DMS79 treated with DMSO at 0.1 percent for 48 hours (cell line): ENCODE measurements at places on chromosomes 5 and 9.
A peak's percentile ranks its signal among the peaks of the same experiment; 100 is the strongest.

DNA sequence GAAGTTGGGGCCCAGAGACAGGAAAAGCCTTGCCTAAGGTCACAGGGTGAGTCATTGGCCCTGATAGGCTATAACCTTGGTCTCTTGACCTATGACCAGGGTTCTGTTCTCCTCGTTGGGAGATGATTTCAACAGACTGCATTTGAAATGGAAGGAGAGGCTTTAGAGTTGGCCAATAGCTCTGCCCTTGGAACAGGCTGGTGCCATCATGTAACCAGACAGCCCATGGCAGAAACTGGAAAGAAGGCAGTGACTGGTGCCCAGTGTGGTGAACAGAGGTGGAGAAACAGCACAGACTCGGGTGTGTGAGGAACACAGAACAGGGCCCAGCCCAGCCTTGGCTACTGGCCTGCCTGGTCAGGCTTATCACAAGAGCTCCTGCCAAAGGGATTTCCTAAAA is 109.8 kb upstream of the SLC25A48 start:
- no peak for DNase-seq

DNA sequence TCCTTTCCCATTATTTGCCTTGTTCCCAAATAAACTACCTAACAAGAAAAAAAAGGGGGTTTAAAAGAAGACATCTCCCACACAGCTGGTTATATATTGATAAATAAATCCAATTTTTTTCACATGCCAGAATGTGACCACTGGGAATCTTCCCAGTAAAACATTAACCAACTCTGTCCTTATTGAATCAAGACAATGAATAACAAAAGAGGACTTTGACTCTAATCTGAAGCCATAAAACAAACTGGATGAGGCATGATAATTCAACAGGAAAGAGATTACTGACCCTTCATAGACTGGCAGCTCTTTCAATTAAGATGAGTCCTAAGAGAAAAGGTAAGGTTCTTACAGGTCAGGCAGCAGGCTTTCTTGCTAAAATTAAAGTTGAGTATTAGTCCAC is 165.8 kb upstream of the CDH6 start:
- no peak for DNase-seq

DNA sequence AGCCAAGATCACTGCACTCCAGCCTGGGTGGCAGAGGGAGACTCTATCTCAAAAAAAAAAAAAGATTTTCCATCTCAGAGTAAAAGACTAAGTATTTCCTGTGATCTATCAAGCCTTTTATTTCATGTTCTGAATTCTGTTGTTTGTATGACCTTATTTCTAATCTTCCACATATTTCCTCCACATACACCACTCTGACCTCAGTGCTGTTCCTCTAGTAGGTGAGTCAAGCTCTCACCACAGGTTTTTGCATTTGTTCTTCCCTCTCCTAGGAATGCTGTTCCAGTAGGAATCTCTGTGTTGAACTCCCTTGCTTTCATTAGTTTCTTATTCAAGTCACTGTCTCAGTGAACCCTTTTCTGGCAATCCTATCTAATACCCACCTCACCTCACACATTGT is 68.1 kb downstream of the INVS start:
- no peak for DNase-seq

GRCh38 chr5:53006911-53007890 is 18.0 kb downstream of the ITGA2 start:
- DNase-seq, result no peak

DNA sequence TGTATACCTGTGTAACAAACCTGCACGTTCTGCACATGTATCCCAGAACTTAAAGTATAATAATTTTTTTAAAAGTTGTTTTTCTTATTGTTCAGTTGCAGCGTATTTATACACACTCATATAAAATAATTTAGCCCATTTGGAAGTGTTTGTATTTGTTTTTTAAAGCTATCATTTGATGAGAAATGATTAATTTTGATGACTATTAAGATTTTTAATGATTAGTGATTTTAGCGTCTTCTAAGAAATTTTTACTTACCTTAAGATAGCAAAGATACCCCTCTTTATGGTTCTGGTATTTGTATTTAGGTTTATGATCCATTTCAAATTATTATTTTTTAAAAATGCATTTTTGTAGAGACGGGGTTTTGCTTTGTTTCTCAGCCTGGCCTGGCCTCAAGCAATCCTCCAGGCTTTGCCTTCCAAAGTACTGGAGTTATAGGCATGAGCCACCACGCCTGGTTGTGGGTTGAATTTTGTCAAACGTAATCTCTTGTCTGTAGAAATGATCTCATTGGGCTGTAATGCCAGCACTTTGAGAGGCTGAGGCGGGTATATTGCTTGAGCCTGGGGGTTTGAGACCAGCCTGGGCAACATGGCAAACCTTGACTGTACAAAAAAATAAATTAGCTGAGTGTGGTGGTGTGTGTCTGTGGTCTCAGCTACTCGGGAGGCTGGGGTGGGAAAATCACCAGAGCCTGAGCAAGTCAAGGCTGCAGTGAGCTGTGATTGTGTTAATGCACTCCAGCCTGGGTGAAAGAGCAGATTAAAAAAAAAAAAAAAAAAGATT is 26.9 kb downstream of the CSNK1G3 start:
- DNase-seq, result no peak

- DNase-seq, result no peak
These were observed 335 bp downstream of the GALNT12 start for GRCh38 chr9:98807814-98808195.

GRCh38 chr5:178284093-178284675 is 51.6 kb upstream of the PHYKPL start:
- no peak for DNase-seq

GRCh38 chr9:36118706-36119105 is 17.8 kb upstream of the GLIPR2 start:
- DNase-seq, result peak; percentile 93

- no peak for DNase-seq
These were observed 13.6 kb upstream of the PALM2AKAP2 start for GRCh38 chr9:109766351-109766750.

- no peak for DNase-seq
These were observed 5.2 kb upstream of the ANXA6 start for GRCh38 chr5:151162776-151163175.

DNA sequence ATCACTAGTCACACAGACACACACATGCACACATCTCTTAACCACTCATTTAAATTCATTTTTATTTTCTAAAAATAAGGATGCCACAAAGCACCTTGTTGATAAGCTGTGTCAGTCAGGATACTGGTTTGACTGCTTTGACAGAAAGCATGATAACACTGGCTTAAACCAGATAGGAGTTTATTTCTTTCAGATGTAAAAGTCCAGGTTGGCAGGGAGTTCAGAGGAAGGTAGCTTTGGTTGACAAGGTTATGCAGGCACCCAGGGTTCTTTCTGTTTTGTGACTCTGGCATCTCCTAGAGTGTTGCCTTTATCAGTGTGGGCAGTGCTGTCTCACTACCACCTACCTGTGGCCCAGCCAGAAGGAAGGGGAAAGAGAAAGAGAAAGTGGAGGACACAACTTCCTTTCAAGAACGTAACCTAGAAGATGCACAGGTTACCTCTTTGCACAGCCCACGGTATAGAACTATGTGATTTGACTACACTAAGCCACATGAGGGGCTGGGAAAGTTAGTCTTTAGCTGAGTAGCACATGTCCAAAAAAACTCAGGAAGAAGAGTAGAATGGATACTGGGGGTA is 334.7 kb downstream of the OSTF1 start:
- no peak for DNase-seq

- DNase-seq, result no peak
These were observed 25.4 kb upstream of the SNX18 start for GRCh38 chr5:54492178-54492577.

DNA sequence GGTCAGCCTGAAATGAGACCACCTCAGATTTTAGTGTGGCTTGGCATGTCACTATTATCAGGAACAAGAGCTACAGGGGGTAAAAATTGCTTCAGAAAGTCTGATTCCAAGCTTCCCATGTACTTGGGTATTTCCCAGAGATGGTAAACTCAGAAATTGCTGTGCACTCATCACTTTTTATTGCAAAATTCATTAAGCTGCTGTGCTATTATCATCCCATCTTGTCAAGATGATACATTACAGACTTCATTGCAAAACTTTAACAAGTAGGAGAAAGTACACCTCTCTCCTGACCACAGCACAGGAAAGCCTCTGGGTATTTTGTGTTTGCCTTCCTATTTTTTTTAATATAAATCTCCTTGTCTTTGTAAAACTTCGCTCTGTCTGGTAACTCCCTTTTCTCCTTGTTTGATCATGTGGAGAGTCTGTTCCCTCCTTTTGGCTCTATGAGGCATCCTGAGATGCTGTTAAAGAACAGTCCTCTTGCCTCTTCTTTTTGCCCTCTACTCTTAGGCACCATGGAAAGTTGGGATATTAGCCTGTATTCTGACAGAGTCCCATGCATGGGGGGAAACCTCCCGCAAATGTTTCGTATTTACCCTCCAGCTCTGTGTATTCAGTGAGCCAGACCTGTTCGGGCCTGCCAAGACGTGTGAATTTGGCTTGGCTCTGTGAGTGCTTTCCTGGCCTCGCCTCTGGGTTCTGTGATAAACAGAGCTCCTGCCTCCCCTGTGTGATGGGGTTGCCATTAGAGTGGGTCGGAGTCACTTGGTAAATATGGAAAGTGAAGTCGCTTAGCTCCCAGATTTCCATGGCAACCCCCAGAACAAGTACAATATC is 260.7 kb downstream of the NR3C1 start:
- peak; percentile 57 for DNase-seq

DNA sequence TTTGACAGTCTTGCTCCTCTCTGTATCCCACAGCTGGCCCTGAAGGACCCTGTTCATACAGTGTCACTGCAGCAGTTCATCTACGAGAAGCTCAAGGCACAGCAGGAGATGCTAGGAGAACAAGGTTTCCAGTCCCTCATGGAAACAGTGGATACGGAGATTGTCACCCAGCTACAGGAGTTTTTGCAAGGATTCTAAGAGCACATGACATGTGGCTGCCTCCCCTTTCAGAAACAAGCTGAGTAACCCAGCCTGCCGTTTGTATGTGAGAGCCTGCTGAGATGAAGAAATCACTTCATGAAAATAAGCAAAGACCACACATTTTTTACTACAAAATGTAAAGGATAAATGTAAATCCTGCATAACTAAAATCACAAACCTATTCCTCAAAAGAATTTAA is 48.5 kb downstream of the LRRC70 start:
- no peak for DNase-seq

- peak; percentile 57 for DNase-seq
These were observed 134.6 kb upstream of the RASEF start for GRCh38 chr9:83197591-83197990.

DNA sequence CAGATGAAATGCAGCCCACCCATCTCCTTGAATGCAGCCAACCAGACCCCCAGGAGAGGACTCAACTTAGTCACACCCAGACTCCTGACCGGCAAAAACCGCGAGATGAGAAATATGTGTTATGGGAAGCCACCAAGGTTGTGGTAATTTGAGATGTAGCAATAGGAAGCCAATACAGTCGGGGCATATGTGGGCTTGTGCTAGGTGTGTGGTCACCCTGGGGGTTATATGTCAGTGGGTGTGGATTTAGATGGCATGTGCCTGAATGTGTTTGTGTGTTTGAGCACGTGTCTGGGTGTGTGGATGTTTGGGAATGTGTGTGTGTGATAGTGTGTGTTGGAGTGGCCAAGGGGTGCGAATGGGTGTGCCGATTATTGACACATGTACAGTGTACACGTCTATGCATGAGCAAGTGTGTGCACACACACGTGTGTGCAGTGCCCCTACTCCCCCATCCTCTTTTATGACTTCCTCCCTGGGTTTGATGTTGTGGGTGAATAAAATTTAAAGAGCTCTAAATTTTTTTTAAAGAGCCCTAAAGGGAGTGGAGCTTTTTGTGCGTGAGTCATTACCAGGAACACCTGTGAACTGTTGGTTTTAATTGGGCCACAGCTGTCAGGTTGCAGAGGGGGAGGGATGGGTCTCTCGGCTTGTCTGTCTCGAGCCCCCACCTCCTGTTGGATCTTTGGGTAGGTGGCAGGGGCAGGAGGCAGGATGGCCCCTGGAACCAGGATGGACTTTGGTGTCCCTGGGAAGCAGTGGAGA is 86.8 kb downstream of the LHX2 start:
- DNase-seq, result peak; percentile 22

GRCh38 chr9:75111019-75111622 is 22.8 kb downstream of the OSTF1 start:
- no peak for DNase-seq

GRCh38 chr5:173514661-173515060 is 101.8 kb downstream of the BOD1 start:
- DNase-seq, result no peak

GRCh38 chr5:116566251-116566650 is 8.4 kb downstream of the SEMA6A start:
- no peak for DNase-seq

DNA sequence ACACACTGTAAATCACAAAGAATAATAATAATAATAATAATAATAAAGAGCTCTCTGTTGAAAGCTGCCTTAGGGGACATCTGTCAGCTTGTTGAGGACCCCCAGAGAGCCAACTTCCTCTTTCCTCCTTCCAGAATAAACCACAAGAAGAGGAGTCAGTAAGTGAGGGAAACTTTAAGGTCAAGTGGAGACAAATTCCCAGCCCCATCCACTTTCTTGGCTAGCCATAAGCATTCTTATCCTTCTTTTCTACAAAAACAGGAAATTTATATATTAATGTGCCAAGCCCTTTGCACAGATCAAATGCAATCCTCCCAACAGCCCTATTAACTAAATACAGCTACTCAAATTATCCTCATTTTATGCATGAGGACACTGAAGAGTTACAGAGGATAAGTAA is 9.4 kb upstream of the C5orf58 start:
- DNase-seq, result no peak

DNA sequence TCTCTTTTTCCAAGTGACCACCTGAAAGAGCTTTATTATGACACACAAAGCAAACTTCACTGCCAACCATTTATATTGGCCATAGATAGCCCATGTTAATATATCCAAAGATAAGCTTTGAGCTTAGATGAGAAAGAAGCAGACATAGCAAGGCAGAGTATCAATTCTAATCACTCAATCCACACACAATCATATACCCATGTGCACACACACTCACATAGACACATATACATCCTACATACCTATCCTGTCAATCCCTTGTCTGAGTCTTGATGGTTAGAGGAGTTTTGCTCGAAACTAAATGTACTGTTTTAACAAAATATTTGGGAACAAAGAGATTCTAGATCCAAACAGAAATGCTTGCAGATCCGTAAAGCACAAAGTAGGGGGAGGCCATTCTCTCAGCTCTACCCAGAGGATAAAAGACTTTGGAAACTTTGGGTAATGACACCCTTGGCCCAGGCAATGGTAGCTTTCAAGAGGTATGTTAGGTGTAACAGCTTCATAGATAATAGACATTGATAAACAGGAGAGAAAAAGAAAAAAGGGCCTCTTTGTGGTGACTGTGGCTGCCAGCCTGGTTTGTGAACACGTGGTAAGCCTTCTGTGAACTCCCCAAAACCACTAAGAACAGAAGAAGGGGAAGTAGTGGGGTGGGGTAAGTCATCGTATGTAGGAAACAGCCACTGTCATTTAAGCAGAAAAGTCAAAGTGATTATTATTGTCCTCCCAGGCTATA is 121.6 kb downstream of the TLR4 start:
- no peak for DNase-seq

DNA sequence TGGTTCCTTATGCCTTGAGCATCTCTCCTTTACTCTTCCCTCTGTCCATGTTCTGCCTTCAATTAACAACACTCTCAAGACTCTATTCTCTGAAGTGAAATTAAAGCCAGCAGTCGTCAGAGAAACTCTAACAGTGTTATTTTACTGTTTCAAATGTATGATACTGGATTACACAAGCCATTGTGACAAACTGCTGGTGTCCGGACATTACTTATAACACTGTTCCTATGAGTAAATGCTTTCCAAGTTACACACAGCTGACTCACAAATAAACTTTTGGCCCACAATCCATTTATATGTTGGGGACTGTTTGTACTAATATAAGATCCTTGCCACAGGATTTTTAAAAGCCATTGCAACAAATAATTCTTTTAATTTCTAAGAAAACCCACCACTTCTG is 63.2 kb upstream of the GHR start:
- no peak for DNase-seq
